ENCODE measurements at places on chromosomes 16 and 17.

DNA sequence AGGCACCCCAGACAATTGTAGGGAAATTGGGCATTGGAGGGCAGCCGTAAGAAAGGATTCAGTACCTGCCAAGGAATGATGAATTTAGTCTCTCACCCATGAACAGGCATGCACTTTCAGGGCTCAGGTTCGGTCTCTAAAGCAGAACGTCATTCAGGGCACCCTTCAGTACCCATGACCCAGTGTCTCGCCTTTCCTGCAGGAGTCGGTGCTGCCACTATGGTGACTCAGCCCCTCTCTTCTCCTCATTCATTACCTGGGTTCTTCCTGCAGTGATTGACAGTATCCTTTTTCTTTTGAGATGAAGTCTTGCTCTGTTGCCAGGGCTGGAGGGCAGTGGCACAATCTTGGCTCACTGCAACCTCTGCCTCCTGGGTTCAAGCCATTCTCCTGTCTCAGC, 8.4 kb downstream of the SOST start:
- DNase-seq = no peak

- DNase-seq = no peak
Observed at GRCh38 chr17:56599088-56599487, 5.6 kb downstream of the NOG start.

DNA sequence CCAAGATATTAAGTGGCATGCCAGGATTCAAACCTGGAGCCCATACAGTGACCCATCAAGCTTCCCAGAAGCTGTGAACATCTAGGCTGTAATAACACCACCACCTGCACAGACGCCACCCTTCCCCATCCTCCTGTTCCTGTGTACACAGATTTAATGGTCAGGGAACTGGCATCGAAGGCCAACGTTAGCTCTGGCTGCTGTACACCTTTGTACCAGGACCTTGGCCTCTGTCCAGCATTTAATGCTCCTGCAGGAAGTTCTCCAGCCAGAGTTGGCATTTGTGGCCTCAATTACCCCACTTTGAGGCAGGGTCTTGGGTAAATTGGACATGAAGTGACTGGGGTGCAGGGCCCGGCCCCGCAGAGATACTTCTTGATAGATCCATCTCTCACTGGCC, 49.3 kb downstream of the SCNN1B start:
- no peak for DNase-seq

- no peak for DNase-seq
Observed at GRCh38 chr17:8412089-8412488, 14.5 kb upstream of the RNF222 start.

GRCh38 chr17:27545562-27546229, 85.3 kb upstream of the LGALS9 start:
- peak; percentile 69 for DNase-seq

DNA sequence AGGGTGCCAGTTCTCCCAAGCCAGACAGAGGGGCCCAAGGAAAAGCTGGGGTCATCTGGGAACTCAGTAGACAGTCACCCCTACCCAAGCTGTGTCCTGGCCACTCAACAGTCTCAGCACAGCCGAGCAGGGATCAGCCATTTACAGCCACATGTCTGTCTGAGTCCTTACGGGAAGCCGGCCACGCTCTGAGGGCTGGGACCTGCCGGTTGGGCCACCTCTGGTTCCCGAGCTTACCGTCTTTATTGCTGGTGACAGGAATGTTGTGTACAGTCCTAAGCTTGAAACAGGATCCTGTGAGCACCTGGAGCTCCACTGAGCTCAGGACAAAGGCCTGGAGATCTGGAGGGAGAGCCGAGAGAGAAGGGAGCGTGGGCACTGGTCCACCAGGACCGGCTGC, 59.8 kb downstream of the TIMM22 start:
- DNase-seq = no peak

DNA sequence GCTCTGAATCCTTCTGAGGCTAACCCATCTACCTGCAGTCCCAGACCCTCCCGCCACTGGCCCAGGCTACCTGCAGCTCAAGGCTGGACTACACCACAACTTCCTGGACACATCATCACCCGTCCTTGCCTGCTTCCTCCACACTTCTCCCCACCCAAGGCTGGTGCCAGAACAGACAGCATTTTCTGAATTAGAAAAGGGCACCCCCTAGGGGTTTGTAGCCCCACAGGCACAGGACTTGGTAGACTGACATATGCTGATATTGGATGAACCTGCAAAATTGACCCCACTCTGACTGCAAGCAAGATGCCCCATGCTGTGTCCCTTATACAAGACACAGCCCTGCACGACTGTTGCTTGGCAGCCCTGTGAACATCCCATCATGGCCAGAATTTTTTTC, 271.5 kb upstream of the C16orf82 start:
- no peak for DNase-seq

- DNase-seq = peak; percentile 58
Observed at GRCh38 chr17:34874478-34874877, 86.8 kb downstream of the CCT6B start.

GRCh38 chr16:12119037-12119436, 142.5 kb downstream of the SNX29 start:
- DNase-seq = no peak

DNA sequence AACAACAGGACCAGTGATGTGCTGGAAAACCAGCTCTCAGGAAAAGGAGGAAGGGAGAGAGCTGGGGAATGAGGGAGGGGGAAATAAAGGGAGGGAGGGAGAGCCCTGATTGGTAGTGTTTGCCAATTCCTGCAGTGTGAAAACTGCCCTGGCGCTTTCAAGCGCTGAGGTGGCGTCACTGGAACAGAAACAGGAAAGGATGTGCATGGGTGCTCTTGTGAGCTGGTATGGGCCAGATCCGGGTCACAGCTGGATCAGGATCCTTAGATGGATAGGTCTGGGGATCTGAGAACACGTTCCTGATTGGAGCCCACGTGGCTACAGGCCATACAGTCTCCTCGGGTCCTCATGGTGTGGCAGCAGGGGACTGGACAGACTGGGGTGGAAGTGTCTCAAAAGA, 16.7 kb upstream of the MLKL start:
- DNase-seq = no peak

- DNase-seq = no peak
Observed at GRCh38 chr16:4491898-4492297, 15.7 kb downstream of the HMOX2 start.

- DNase-seq = peak; percentile 85
Observed at GRCh38 chr16:2082171-2082982, 34.6 kb downstream of the TSC2 start.
